ENCODE measurements at places on chromosomes 12 and 14.
A peak's percentile ranks its signal among the peaks of the same experiment; 100 is the strongest.

GRCh38 chr12:1348606-1349005 is 245.8 kb downstream of the FBXL14 start:
- no peak for DNase-seq

DNA sequence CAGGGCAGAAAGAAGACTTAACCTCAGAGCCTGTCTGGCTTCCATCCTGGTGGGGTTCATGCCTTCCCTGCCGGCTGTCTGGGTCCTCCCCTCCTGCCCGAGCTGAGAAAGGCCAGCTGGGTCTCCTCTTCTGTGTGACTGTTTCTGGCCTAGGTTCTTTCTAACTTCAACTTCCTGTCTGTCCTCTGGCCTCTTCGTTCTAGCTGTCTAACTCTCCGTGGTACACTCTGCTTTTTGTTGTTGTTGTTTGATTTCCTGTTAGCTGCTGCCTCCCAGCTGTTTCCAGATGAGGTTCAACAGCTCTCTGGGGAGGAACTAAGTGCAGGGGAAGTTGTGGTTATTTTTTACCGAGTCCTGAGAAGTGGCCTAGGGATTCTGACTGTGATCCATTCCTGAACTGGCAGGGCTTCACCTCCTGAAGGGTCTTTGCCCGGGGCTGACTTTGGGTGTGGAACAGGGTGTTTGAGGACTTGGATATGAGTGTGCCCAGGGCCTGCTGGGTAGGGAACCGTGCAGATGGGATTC is 3.2 kb downstream of the MLXIP start:
- DNase-seq: no peak

DNA sequence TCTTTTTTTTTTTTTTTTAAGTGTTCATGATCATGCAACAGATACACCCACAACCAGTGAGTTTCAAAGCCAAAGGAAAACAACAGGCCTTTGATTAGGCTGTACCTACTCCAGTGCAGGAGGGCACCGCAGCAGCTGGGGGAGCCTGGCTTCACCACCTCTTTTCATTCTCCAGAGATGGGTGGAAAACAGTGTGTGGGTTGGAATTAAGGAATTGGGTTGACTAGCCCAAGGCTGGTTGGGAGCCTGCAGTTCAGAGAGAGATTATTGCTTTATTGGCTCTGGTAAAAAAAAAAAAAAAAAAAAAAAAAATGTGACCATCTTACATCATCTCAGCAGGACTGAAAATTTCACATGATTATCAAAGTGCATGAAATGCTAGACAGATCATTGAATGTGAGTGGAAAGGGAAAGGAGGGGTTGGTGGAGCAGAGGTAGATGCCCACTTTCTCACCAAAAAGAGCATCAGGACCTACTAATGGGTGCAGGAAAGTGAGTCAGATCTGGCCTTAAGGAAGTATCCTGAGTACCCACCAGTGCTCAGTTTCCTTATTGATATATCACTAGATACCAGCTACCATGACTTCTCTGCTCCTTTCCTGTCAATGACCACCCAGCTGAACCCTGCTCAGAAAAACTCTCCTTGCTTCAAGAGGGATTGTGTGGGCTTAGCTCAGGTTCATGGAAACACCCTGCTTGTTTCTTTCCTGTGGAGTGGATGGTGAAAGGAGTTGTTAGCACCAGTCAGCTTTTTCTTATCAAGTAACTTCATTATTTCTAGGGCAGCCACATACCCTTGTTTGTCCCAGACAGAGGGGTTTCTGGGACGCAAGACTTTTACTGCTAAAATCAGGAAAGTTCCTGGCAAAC is 54.8 kb upstream of the DYRK2 start:
- DNase-seq: no peak

DNA sequence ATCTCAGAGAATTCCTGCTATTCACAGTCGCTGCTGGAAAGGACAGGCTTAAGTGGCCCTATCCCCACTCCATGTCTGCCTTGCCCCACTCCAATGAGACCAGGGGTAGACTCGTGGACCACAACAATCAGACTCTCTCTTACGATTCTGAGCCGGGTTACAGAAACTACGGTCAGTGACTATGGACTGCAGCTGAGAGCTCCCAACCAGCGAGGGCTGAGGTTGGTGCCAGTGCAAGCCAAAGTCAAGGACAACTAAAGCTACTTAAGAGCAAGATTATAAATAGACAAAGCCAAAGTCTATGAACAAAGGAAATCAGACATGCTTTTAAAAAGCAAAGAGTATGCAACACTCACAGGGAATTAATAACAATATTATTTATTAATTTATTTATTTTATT is 18.3 kb upstream of the AMIGO2 start:
- no peak for DNase-seq

DNA sequence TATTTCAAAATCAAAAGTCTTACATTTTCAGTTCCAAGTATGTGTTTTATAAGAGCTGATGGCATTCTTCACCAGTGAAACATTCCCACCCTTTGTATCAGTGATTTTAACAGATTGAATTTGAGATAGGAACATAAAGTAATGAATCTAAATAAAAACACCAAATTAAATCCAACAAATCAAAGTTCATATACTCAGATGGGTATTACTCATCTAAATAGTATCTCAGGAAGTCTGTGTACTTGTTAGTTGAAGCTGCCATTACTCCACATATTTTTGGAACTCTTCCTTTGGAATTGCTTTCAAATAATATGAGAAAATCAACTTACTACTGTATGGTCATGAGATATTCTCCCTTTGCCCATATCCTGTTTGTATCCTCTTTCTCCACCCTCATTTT is 89.1 kb downstream of the MIA2 start:
- DNase-seq: no peak

GRCh38 chr14:23174296-23175184 is 8.9 kb downstream of the SLC7A8 start:
- no peak for DNase-seq

GRCh38 chr14:95196268-95196667 is 38.9 kb upstream of the DICER1 start:
- no peak for DNase-seq

- no peak for DNase-seq
Measured at GRCh38 chr14:95838862-95839261, 37.8 kb upstream of the TUNAR start.

DNA sequence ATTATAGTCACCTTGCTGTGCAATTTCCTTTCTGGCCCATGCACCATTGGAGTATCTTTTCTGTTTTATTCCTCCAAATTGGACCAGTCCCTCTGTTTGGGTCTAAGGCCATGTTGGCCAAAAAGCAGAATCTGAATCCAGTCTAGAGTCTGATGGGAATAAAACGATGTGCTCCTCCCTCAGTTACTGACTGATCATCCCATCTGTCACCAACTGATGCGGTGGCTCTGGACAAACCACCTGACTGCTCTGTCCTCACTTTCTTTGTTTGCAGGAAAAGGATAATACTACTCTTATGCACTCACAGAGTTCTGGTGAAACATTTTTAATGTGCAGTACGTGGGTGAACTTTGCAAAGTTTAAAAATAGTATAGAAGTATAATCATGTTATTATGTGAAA is 120.2 kb upstream of the HIF1A start:
- DNase-seq: no peak

- DNase-seq: no peak
Measured at GRCh38 chr12:11577658-11578260, 71.7 kb upstream of the ETV6 start.

- no peak for DNase-seq
Measured at GRCh38 chr12:75571204-75571603, 59.8 kb upstream of the KRR1 start.

DNA sequence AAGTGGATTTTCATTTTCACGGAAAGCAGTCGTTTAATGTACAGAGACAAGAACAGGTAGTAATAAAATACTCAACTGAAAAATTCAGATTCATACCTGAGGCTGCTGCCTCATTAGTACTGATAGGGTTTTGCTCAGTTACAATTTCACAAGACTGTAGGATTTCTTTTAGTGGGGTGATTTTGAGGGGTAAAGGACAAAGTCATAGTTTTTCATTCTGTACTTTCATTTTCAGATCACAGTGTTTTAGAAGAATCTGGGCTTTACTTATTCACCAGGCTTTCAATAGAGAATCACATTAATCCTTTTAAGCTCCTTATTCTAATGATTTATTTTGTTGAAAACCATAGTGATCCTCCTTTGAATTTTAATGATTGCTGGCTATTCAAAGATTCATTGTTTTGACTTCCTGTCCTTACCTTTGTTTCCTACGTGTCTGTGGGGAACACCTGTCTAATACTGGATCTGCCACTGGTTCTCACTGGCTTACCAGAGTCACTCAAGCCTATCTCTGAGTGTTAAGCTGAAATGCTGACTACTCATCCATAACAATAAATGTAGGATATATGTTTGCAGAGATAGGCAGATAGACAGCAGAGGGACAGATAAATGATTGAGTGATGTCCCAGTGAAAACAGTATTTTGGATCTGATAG is 243.8 kb upstream of the NPAS3 start:
- no peak for DNase-seq

- no peak for DNase-seq
Measured at GRCh38 chr12:49428793-49429192, 61.5 kb downstream of the SPATS2 start.

DNA sequence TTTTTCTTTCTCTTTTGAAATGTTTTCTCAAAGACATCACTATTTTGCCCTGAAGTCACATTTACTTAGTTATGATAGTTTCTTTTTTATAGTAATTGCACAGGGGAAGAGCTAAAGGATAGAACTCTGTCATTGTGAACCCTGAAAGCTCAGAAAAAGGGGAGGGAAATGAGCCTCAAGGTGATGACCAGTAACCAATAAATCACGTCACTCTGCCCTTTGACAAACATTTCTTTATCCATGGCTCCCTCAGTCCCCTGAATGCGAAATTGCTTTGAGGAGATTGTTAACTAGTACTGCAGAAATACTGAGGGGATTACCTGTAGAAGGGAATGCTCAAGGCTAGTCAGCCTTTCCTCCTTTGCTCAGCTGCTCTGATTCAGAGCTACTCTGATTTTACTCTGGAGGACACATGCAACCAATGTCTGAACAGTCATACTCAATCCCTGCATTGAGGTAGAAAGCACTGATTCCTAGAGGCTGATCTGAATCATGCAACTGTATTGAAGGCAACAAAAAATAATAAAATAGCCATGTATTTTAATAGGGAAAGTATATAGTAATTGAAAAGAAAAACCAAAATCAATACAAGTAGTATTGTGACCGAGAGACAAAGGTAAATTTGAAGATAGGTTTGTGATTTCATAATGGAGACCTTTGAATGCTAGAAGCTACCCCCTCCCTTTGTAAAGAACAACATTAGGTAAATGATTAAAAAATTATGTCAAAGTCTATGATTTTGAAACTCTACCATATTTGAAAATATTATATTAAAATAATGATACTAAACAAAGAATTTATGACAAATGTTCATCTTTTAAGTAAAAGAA is 24.7 kb downstream of the SLCO1B1 start:
- DNase-seq: no peak

DNA sequence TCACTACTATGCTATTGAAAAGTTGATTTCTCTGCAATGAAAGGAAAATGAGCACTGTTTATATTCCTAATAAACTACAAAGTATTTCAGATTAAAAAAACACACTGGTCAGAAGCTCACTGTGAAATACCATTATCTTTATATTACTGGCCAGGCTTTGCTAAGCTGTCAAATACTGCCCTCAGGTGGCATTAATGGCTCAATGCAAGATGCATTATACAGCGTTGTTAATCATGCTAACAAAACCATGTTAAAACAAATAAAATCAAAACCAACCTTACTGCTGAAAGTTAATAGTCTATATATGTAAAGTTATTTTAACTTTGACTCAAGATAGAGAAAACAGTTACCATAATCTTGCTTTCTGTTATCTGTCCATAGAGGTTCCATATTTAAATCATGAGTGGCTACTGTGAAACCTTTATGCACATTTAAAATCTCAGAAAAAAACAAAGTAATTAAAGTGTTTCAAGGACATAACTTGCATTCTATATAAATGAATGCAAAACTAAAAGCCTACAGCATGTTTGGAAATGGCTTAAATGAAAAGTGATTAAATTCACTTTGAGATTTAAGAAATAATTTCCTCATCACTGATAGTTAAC is 121.7 kb downstream of the RALGAPA1 start:
- peak; percentile 46 for DNase-seq

DNA sequence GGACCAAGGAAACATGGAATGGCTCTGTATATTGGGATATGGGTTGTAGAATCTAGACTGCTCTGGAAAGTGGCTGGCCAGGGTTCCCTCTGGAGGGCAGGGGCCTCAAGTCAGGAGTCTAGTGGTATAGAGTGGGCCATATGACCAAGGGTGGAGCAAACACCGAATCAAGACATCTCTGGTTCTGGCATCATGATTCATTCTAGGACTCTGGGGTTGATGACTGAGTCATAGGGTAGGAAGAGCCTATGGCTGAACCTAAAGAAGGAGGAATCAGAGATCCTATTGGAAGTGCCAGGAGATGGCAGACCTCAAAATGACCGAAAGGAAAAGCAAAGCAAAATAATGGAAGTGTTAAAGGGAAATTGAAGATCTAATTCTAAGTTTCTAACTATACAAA is 356.4 kb upstream of the PRICKLE1 start:
- DNase-seq: no peak

DNA sequence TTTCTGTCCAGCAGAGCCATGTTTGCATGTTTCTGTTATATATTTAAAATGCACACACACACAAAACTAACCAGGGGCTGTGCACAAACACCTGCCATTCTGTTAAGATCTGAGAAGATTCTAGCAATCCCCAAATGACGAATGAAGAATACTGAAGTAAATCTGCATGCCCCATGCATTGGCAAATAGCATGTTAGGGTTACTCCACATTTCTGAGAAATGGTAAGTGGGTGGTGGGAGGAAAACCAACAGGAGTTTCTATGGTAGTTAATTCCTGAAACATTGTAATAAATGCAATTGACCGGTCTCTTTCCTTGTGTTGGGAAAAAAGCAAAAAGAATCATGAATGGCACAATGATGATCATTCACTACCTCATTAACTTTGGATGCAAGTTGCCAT is 318.0 kb downstream of the BCAT1 start:
- no peak for DNase-seq

- DNase-seq: no peak
Measured at GRCh38 chr12:67873355-67873754, 115.9 kb upstream of the IFNG-AS1 start.

DNA sequence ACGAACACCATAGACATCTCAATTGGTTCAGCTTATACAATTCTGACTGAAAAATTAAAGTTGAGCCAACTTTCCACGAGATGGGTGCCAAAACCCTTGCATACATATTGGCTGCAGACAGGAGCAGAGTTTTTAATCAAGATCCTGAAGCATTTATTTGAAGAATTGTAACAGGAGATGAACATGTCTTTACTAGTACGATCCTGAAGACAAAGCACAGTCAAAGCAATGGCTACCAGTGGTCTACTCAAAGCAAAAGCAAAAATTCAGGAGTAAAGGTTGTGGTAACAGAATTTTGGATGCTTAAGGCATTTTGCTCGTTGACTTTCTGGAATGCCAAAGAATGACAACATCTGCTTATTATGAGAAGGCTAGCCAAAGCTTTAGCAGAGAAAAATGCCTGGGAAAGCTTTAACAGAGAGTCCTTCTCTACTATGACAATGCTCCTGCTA is 20.7 kb downstream of the ZDHHC17 start:
- DNase-seq: no peak

DNA sequence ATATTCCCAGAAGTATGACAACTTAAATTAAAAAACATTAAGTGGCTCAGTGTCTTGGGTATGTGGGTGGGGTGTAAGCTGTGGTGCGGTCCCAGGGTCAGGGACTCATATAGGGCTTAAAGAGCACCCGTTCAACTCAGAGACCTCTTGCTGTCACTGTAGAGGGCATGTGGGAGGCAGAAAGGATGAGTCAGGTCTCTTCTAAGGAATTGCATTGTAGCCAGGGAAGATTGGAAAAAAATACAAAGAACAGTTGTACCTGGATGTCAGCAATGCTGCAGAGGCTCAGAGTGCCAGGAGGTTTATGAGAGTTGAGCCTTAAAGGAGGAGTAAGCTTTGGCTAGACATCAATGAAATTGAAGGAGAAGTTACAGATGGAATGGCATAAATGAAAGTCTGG is 104.1 kb downstream of the MYRFL start:
- DNase-seq: no peak

All from SK-N-SH (cell line).